ENCODE measurements at places on chromosomes 7 and 10.
A peak's percentile ranks its signal among the peaks of the same experiment; 100 is the strongest.

GRCh38 chr7:150487625-150488024 lies 27.0 kb upstream of the GIMAP7 start:
- no peak for DNase-seq

DNA sequence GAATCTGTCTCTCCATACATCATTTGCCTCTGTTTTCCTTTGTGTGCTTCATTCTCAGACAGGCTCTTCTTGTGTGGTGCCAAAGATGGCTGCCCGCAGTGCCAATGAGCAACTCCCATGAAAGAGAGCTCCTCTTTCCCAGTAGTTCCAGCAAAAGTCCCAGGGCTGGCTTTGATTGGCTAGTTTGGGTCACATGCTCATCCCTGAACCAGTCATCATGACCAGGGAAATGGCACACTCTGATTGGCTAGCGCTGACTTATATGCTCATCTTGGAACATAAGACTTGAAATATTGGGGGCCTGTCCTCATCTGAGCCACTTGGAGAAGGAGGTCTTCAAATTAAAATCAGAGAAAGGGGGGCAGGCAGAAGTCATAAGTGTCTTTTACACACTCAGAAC lies 112.7 kb downstream of the CDH23 start:
- no peak for DNase-seq

GRCh38 chr10:7470371-7470770 lies 59.5 kb upstream of the SFMBT2 start:
- no peak for DNase-seq

DNA sequence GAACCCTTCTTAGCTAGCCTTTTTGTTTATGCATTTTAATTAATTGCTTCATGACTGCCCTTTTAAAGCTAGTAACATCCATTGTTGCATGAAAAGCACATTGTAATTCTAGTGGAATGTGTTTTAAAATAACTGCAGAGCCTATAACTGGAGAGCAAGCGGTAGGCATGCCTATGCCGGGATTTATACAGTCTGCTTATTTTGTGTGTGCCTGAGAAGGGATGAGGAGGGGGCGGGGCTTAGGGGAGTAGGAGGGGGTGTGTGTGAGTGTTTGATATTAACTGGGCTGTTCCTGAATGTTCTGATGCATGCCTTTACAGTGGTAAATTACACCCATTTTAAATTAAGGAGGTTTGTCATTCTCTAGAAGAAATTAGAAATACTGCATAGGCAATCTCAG lies 208.1 kb downstream of the TCF7L2 start:
- DNase-seq: peak; percentile 14

GRCh38 chr10:3906511-3907111 lies 121.6 kb upstream of the KLF6 start:
- no peak for DNase-seq
